Hindlimb muscle (tissue), 1 donor: ENCODE measurements at places on chromosomes 7 and 10.
A peak's percentile ranks its signal among the peaks of the same experiment; 100 is the strongest.

DNA sequence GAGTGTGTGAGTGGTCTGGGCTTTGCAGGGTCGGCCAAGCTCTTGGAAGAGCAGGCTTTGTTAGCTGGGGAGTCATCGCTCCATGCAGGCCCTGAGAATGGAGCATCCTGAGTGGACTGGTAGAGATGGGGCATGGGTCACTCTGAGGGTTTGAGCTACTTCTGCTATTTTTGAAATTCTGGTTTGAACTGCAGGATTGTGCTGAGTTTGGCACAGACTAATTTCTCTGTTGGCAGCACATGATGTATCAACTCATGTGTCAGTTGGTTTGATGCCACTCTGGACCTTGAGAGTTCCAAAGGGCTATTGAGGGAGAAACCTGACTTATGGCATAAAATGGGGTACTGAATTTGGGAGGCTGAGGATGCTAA is 56.3 kb downstream of the LRMDA start:
- no peak for DNase-seq

DNA sequence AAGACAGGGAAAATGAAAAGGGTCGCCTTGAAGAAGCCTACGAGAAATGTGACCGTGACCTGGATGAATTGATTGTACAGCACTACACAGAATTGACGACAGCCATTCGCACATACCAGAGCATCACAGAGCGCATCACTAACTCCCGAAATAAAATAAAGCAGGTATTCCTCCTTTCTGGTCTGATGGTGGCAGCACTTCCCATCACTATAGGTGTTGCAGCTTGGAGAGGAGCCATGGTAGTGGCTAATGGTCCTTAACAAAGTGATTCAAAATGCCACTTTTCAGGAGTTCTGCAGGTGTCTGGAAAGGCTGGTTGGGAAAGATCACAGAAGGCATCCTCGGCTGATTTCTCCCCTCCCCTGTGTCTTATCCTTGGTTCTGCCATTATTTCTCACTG is 22.1 kb downstream of the EXOC4 start:
- DNase-seq = no peak

DNA sequence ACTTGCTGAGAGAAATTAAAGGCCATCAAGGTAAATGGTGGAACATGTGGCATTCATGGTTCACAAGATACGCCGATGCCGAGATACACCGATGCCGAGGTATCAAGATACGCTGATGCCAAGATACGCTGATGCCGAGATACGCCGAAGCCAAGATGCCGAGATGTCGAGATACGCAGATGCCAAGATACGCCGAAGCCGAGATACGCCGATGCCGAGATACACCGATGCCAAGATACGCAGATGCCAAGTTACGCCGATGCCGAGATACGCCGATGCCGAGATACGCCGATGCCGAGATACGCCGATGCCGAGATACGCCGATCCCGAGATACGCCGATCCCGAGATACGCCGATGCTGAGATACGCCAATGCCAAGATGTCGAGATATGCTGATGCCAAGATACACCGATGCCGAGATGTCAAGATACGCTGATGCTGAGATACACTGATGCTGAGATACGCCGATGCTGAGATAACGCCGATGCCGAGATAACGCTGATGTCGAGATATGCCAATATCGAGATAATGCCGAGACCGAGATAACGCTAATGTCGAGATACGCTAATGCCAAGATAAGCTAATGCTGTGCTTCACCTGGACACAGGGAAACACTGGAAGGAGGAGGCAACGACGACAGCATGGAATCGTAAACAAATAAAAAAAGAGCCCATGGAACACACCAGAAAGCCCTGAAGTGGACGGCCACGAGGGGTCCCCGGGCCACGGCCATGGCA is 172.6 kb downstream of the MAD1L1 start:
- no peak for DNase-seq

DNA sequence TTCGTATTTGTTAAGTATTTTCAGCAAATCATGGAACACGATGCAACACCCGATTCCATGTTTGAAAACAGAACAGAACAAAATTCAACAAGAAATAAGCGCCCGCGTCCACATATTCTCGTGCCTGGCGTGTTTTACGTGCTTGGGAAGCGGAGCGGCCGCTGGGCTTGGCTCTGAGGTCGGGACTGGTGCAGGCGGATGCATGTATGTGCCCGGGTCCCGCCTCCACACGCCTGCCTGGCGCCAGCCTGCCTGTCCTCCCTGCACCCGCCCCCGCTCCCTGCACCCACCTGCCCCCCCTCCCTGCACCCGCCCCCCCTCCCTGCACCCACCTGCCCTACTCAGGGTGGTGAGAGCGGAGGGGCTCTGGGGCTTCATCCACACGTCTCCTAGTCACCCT is 454.5 kb downstream of the DNAJB6 start:
- no peak for DNase-seq

DNA sequence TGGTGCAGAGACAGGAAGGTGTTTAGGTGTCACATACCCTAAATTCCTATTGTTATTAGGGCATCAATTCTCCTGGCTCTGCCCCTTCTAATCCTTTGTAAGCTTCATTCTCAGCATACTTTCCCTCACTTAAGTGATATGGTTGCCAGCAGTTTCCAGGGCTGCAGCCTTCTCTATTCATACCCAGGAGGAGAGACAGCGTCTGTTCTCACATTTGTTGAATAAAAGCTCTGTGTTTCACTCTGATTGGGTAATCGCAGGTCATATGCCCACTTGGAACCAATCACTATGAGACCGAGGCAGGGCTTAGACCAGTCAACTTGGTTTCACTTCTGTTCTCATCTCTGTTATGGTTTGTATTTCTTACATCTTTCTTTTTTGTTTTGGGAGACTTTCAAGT is 109.6 kb upstream of the MTPN start:
- DNase-seq = peak; percentile 70
